Osteocyte (in vitro differentiated cells): ENCODE measurements at places on chromosomes 7 and 10.

GRCh38 chr10:43109671-43110249 lies 28.5 kb upstream of the CSGALNACT2 start:
- DNase-seq = no peak

- DNase-seq = no peak
These were observed 48.6 kb downstream of the ARHGAP21 start for GRCh38 chr10:24674892-24675632.

GRCh38 chr7:131557652-131558385 lies 1.4 kb upstream of the PODXL start:
- no peak for DNase-seq

DNA sequence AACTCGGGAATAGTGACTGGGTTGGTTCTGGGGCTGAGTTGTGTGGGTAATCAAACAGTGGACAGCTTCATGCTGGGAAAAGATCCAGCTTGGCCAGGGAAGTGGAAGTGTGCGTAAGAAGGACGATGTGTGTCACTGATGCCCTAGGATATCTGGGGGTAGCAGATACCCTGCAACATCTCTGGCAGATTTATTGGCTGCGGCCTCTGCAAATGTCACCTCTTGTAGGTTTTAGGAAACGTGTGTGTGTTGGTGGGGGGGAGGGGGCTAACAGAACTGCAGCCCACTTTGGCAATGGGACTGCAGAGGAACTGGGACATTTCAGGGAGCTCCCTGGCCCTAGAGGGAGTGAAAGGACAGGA lies 965 bp upstream of the AGAP3 start:
- no peak for DNase-seq

DNA sequence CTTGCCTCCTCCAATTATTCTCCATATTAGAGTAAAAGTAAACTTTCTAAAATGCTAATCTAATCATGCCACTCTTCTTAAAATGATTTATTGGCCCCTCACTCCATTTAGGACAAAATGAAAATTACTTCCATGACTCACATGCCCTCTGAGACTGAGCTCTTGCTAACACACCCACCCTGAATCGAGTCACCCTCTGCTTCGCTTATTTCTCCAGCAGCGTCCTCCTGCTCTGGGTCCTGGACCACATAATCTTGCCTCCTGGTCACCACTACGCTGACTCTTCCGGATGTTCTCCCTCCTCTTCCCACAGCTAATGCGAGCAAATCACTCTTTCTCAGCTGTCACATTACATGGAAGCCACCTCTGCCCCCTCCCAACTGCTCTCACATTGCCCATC lies 384.0 kb upstream of the FZD8 start:
- no peak for DNase-seq

DNA sequence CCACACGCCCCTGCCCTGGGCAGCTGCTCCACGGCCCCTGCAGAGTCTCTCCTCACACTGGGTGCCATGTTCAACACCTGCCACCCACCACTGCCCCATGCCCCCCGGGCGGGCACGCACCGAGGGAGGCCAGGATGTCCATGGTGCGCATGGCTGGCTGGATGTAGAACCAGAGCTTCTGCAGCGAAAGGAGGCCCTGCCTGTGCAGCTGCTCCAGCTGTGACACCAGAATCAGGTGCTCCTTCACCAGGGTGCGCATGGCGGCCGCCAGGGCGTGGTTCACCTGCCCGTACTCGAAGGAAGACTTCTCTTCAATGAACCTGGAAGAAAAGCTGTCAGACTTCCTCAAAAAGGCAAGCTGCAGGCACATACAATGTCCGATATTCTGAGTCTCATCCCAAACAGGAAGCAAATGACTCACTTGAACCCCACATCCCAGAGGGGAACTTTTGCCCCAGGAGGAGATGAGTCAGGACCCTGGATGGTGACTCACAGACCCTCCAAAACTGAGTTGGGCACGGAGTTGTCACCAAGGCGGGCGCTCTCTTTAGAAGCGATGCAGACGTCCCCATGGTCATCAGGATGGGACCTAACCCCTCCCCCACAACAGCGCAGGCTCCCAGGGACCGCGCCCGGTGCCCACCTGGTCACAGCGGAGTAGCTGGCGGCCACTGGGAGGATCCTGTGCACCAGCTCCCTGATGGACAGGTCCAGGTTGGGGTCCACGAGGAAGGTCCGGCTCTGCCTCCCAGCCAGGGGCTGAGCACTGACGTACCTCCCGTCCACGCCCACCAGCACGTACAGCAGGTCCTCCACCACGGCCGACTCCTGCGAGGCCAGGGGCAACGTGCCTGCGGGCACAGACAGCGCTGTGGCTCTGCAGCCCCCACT lies 15.5 kb downstream of the TUBGCP2 start:
- no peak for DNase-seq
